ENCODE measurements at places on chromosomes 6 and 20. TPM values are rescaled to one million over a fixed set of nuclear protein-coding genes. Genes with fewer than 3 reads are reported as not detected.
A peak's percentile ranks its signal among the peaks of the same experiment; 100 is the strongest.

Gene ZSCAN23
- 1.1 TPM for total RNA-seq

Gene ZNF334
- total RNA-seq: 1.2 TPM

Gene PCNA
- 512 TPM for total RNA-seq

Gene RPN2
- 223 TPM for total RNA-seq

Gene DPPA5
- not detected for total RNA-seq

Gene UST
- 0.49 TPM for total RNA-seq

DNA sequence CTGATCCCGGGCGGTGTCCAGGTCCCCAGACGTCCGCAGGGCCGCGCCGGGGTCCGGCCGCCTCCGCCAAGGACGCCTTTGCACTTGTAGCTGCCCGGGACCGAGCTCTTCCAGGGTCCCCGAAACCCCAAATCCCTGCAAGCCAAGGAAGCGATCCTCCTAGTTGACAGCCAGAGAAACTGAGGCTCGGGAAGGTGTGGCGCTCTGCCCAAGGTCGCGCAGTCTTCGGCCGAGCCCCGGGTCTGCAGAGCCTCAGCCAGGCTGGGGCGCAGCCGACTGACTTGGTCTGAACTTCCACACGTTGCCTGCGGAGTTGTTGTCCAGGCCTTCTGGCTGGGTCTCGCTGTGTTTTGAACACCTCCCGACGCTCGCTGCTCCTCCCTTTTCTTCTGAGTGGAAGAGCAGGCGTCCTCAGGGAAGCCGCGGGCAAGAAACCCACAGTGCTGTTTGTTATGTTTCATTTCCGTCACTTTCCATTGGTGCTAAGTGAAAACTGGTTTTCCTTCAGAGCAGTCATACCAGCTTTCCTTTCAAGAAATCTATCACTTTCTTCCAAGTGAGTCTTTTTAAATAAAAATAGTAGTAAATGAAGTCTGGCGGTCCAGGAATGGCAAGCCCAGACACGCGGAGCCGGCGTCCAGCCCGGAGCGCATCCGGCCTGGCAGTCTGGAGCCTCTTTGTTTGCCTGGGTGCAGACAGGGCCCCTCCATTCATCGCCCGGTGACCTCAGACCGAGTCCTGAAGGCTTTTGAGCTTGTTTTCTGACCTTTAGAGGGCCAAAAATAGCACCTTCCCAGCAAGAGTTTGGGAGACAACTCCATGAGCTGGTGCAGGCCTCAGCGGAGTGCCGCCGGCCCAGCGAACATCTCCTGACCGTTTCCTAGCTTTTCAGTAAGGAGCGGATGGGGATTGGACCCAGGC, 698 bp downstream of the FAM210B start:
- peaks cover 7% of the 10 kb centered on the region for H3K4me1 ChIP-seq
- peak overlapping the region; percentile 85 for H3K4me3 ChIP-seq
- H3K27me3 ChIP-seq: peaks cover 6% of the 10 kb centered on the region

GRCh38 chr20:3203315-3204123, 963 bp downstream of the DDRGK1 start:
- H3K27ac ChIP-seq: peak overlapping the region; percentile 97
- peak overlapping the region; percentile 96 for H3K4me3 ChIP-seq
- DNase-seq: no peak
- peaks cover 18% of the 10 kb centered on the region for H3K4me1 ChIP-seq

GRCh38 chr6:4568138-4568537, 208.1 kb upstream of the CDYL start:
- H3K4me3 ChIP-seq: no peak overlapping the region
- H3K27me3 ChIP-seq: peaks cover 2% of the 10 kb centered on the region
- H3K27ac ChIP-seq: no peak overlapping the region
- H3K36me3 ChIP-seq: no peaks in the 10 kb centered on the region
- no peaks in the 10 kb centered on the region for H3K4me1 ChIP-seq

DNA sequence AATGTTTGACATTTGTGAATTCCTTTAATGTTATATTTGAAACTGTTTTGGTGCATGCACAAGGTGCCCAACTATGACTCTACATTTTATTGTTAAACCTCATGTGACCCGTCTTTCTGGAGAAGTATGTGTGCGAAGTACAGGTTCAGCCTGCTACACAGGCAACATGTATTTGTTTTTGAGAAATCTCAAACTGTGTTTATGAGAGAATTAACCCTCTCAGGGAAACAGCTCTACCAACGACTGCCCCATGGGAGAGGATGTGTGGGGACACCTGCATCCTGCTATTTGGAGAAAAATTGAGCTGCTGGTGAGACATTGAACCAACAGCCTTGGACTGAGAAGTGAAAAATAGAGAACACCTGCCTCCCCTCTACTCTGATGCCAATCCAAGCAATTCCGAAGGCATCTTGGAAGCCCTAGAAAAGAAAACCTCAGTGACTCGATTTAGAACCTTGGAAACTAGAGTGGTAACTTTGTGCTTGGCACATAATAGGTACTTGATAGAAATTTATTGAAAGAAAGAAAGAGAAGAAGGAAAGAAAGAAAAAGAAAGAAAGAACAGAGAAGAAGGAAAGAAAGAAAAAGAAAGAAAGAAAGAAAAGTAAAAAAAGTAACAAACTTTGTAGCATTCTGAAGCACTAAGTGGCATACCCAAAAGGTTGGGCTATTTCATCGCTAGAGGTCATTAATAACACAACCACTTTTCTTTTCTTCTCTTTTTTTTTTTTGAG, 2.9 kb upstream of the AKAP12 start:
- H3K27me3 ChIP-seq: peaks cover 43% of the 10 kb centered on the region
- no peak overlapping the region for H3K27ac ChIP-seq
- H3K4me3 ChIP-seq: no peak overlapping the region
- no peaks in the 10 kb centered on the region for H3K4me1 ChIP-seq
- no peak for DNase-seq

DNA sequence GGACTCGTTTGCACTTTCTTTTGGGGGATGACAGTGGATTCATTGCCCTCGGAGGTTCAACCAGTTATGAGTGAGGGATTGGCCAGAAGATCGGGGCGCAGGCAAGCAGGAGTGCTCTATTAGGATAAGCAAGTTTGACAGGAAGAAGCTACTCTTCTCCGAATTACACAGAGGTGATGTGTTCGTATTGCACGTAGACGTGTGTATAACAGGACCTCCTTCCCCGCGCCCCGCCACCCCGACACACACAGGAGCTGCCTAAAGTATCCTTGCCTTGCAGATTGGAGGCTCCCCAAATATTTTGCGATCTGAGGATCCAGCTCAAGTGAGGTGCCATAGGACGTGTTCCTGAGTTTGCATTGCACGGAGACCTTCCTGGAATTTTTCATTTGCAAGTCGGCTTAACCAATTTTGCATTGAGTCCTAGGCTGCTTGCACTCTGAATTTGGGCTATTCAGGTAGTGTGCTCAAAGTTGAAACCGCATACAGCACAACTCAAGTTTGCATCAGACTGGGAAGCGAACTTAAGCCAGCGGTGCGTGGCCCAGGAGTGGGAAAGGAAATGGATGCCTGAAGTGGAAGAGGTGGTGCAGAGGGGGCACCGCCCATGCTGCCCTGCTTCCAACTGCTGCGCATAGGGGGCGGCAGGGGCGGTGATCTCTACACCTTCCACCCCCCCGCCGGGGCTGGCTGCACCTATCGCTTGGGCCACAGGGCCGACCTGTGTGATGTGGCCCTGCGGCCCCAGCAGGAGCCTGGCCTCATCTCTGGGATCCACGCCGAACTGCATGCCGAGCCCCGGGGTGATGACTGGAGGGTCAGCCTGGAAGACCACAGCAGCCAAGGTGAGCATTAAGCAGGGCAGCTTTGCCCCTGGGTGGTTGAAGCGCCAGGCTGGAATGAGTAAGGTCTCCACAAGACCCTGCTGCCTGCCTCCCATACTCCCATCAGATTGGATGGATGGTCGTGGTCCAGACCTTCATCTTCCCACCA, 770 bp downstream of the TCF19 start:
- peak overlapping the region; percentile 75 for H3K27ac ChIP-seq
- peaks cover 32% of the 10 kb centered on the region for H3K4me1 ChIP-seq
- H3K27me3 ChIP-seq: no peaks in the 10 kb centered on the region
- DNase-seq: peak; percentile 28
- peak overlapping the region; percentile 82 for H3K4me3 ChIP-seq
- peaks cover 31% of the 10 kb centered on the region for H3K36me3 ChIP-seq

GRCh38 chr6:87806635-87807034, 104.6 kb upstream of the AKIRIN2 start:
- no peak overlapping the region for H3K27ac ChIP-seq
- H3K36me3 ChIP-seq: no peaks in the 10 kb centered on the region
- no peak overlapping the region for H3K4me3 ChIP-seq
- peaks cover 8% of the 10 kb centered on the region for H3K4me1 ChIP-seq
- no peak for DNase-seq

DNA sequence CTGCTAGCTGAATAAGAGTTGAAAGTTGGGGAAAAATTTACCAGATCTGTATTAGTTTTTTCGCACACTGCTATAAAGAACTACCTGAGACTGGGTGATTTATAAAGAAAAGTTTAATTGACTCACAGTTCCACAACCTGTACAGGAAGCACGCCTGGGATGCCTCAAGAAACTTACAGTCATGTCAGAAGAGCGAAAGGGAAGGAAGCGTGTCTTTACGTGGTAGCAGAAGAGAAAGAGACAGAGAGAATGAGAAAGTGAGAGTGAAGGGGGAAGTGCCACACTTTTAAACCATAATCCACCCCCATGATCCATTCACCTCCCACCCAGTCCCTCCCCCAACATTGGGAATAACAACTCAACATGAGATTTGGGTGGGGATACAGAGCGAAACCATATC, 79.6 kb downstream of the KHDC1L start:
- no peak overlapping the region for H3K4me3 ChIP-seq
- no peak overlapping the region for H3K27ac ChIP-seq
- no peak for DNase-seq
- peaks cover 2% of the 10 kb centered on the region for H3K27me3 ChIP-seq
- H3K36me3 ChIP-seq: no peaks in the 10 kb centered on the region

DNA sequence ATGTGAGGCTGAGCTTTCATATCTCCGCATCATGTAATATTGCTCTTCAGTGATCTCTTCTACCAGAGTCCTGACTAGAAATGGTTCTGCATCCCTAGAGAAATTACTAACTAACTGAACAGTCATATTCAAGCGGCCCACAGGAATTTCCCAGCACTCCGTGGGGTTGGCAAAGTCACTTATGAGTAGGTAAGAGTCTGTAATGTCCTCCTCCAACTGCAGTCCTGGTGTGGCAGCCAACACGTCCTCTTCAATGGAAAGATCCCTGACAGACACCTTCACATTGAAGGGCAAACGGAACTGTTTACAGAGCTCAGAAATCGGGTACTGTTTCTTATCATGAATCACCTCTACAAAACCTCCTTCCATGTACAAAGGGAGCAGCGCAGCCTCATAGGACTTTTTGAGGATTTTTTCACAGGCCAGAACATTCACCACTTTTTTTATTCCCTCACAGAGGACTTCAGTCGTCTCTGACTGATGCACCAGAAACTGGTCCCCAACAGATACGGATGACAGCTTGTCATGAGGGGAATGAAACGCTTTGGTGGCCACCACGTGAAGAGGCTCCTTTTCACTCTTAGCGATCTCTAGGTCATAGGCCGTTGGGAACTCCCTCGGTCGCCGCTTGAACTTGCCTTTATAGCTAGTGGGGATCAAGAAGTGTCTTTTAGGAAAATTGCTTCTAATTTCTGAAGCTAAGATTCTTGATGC, 87.7 kb downstream of the THEMIS start:
- peaks cover 40% of the 10 kb centered on the region for H3K36me3 ChIP-seq
- no peaks in the 10 kb centered on the region for H3K27me3 ChIP-seq
- H3K27ac ChIP-seq: peak overlapping the region; percentile 29
- H3K4me3 ChIP-seq: no peak overlapping the region
- DNase-seq: no peak
- H3K4me1 ChIP-seq: peaks cover 75% of the 10 kb centered on the region

DNA sequence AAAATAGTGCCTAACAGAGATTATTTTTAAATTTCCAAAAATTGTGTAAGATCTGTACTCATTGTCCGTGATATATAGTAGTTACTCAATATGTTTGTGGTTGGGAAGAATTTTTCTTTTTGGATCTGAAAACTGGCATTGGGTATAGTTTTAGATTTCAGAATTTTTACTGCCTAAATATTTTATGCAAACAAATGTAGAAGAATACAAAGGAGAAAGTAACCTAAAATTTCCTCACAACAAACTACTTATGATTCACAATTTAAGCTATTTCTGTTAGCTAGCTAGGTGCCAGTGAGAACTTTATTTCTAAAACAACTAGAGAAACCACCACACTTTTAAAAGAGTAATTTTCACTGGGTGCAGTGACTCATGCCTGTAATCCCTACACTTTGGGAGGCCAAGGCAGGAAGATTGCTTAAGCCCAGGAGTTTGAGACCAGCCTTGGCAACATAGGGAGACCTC, 38.8 kb downstream of the SESN1 start:
- no peak overlapping the region for H3K4me3 ChIP-seq
- no peak overlapping the region for H3K27ac ChIP-seq
- H3K36me3 ChIP-seq: peaks cover 4% of the 10 kb centered on the region
- DNase-seq: no peak

- DNase-seq: no peak
- H3K27me3 ChIP-seq: peaks cover 16% of the 10 kb centered on the region
- no peak overlapping the region for H3K4me3 ChIP-seq
- H3K4me1 ChIP-seq: no peaks in the 10 kb centered on the region
- H3K36me3 ChIP-seq: no peaks in the 10 kb centered on the region
- no peak overlapping the region for H3K27ac ChIP-seq
These were observed 139.9 kb downstream of the GRM4 start for GRCh38 chr6:34005901-34006531.

DNA sequence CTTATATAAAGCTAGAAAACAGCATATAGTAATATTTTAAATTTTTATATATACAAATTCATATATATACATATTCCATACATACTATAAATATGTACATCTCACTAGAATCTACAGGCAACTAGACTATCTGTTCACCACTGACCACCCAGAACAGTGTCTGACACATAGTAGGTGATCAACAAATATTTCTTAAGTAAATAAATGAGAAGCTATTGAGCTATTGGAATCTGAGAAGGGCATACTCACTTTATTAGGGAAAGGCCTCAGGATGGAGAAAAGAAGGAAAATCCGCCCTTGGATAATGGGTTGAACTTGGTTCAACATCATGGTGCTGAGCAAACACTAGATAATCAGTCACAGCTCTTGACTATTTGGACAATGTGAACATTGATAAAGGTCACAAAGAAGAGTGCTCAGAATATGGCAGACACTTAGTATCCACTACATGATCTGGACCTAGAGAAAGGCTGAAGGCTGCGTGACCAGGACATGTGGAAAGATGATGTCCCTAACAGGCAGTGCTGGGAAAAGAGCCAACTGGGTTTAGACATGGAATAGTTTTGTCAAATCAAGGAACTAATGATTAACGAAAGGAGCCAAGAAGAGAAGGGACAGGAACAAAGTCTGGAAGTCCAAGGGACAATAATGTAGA, 186.1 kb downstream of the TASP1 start:
- H3K4me1 ChIP-seq: no peaks in the 10 kb centered on the region
- H3K4me3 ChIP-seq: no peak overlapping the region
- H3K27ac ChIP-seq: no peak overlapping the region
- no peaks in the 10 kb centered on the region for H3K36me3 ChIP-seq
- no peak for DNase-seq

All from activated T-helper 1 cell treated with anti-CD3 and anti-CD28 coated beads, Interleukin-12 subunit alpha, Interleukin-12 subunit beta, Interleukin-2, Interleukin-4 antibody, amounts not matched to agents 30 ng/mL and 10 ng/mL and 1 ng/mL, durations not matched to agents 14 hours and 24 hours and 36 hours (primary cell).